ENCODE measurements at places on chromosomes 6 and 20.

DNA sequence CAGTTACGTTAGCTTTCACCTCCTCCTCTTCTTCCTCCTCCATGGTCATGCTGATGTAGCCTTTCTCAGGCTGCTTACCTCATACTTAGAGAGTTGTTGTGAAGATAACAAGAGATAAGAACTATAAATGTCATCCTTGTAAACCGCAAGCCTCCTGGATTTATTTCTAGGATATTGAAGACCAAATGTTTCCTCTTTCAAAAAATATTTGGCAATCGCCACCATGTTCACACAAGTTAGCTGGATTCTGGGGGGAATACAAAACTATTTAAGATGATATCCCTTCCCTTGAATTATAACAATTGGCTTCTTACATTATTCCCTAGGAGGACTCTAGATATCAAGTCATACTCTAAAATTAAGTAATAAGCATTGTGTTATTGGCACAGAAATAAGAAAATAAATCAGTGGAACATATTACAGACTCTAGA is 99.8 kb upstream of the PLEKHG1 start:
- no peak for DNase-seq

GRCh38 chr6:165266621-165267020 is 42.8 kb downstream of the C6orf118 start:
- DNase-seq, result no peak

- DNase-seq, result no peak
Measured at GRCh38 chr6:12258191-12258590, 32.0 kb upstream of the EDN1 start.

DNA sequence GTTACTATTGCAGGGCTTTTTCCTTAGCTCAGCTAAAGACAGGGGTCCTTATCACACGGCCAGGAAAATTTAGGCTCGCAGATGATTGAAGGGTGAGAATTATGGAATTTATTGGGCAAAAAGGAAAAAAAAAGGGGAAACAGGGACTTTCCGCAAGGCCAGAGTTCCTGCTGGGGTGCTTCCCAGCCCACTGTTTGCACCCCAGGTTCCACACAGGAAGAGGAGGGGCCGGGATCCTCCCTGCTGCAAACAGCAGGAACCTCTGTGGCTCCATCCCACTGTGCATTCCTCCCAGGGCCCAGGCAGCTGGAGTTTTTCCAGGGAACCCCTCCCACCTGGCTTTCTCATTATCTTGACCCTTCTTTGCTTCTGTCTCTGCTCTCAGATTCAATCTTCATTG is 35.9 kb upstream of the IL20RA start:
- no peak for DNase-seq

- no peak for DNase-seq
Measured at GRCh38 chr20:24465730-24466129, 3.7 kb upstream of the SYNDIG1 start.

DNA sequence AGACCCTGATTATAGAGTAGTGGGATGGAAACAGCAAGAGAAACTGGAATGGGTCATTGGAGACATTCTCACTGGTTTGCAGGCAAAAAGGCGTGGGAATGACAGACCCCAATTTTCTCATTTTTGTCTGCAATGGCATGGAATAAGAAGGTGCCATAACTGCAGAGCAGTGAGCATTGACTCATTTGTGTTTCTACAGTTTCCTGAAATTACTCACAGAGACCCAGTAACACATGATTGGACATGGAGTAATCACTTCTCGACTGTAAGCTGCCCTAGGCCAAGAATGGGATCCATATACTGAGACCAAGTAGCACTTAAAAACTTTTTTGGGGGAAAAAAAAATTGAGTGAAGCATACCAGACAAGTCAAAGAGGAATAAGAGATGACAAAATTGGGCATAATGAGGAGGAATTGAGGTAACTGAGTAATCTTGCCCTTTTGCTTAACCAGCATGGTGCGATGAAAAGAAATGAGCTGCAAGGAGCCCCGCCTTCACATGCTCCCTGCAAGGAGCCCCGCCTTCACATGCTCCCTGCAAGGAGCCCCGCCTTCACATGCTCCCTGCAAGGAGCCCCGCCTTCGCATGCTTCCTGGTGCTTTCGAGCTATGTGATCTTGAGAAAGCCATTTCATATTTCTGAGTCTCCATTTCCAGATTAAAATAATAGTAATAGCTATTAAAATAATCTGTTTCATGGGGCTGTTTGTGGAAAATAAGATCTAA is 44.1 kb downstream of the NHSL1 start:
- DNase-seq, result peak; percentile 28

GRCh38 chr6:14031516-14031915 is 86.1 kb upstream of the CD83 start:
- no peak for DNase-seq

- DNase-seq, result no peak
Measured at GRCh38 chr6:46655803-46656202, 3.0 kb downstream of the SLC25A27 start.

DNA sequence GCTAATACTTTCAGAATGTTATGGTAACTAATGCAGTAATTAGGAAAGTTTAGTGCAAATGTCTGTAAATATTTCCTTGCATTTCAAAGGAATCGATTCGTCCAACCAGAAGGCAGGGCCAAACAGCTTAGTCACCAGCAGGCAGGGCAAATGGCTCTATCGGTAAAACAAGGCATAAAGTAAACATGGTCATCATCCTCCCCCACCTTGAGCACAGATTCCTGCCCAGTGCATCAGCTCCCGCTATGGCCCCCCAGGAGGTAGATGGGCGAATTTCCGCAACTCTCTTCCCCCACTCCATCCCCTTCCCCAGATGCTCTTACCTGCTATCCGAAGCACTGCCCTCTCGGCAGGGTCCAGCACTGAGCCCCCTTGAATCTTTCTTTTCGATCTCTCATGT is 103.8 kb upstream of the BEND6 start:
- DNase-seq, result no peak

- DNase-seq, result no peak
Measured at GRCh38 chr6:35427851-35428321, 24.3 kb upstream of the FANCE start.

- no peak for DNase-seq
Measured at GRCh38 chr20:1121429-1121828, 3.0 kb downstream of the PSMF1 start.

DNA sequence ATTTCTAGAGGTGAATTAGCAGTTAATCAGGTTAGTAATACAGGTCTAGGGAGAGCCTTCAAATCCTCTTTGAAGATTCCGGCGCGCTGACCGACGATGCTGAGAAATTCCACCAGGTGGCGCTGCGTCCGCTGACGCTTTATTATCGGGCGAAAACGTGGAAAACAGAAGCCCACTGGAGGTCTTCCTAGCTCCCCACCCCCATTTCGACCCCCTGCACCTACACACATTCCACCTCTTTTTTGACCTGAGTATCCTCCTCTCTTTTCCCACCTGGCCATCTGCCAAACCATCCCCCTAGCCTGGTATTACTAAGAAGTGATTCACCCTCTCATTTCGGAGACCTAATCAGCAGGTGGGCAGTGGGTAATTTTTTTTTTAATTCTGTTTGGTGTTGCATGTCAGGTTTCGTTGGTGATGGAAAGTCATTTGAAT is 65.4 kb upstream of the RIN2 start:
- DNase-seq, result peak; percentile 3

- peak; percentile 13 for DNase-seq
Measured at GRCh38 chr6:29589423-29590048, 4.6 kb downstream of the OR2H2 start.

GRCh38 chr6:135505648-135506047 is 8.1 kb upstream of the AHI1 start:
- no peak for DNase-seq

- DNase-seq, result no peak
Measured at GRCh38 chr6:47485083-47485482, 7.5 kb downstream of the CD2AP start.

DNA sequence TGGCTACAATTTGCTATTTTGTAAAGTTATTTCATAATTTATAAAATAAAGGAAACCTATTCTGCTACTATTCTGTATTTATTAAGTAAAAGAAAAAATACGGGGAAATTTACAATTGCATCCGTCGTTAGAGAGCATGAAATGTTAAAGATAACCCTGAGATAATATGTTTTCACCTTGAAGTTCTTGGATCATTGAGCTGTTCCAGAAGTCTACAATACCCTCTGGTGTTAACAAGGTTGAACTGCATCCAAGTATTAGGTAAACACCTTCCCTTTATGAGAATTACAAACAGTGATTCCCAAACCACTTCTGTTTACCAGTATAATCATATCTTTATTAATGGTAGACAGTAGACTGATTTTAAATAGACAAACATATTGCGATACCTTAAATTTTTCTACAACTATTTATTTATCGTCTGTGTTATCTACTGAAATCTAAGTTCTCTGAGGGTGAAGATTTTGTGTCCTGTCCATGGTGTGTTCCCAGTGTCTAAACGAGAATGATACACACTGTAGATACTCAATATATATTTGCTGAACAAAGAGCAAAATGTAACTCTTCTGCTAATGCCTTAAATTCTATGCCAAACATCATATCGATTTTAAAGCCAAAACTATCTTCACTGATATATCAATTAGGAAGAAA is 28.2 kb downstream of the TBC1D32 start:
- DNase-seq, result no peak

DNA sequence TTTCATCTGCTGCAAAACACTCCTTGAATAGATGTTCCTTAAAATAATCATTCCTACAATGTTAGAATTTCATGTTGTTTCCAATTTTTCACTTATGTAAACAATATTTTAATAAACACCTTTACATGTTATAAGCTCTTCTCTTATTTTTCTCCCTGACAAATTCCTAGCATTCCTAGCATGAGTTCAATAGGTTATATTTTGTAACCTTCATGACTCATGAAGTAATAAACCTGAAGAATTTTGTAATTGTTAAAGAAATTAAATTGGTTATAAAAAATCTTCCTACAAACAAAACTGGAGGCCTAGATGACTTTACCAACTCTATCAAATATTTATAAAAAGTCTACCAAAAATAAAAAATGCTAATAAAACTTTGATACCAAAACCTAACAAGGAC is 66.3 kb downstream of the NT5E start:
- no peak for DNase-seq

- no peak for DNase-seq
Measured at GRCh38 chr6:132235596-132236280, 165.5 kb downstream of the MOXD1 start.

- no peak for DNase-seq
Measured at GRCh38 chr6:126040826-126041225, 54.5 kb downstream of the TRMT11 start.

DNA sequence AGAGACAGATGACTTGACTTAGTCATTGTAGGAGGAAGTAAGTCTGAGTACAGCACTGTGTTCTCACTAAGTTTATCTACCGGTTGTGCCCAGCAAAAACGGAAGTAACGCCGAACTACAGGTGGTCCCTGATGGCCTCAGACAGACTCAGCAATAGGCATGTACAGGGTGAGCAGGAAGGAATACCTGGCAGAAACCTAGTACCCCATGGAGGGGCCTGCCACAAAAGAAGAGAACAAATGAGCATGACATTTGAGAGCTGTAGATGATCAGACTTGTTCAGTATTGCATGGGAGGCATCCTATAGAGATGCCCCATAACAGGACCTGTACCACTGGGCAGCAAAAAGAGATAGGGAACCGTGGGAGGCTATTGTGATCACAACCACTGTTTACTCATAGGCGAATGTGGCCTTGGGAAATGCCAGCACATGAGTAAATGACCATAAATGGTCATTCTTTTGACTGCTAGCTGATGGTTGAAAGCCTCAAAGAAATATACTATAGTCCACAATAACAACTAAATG is 106.4 kb upstream of the TAB2 start:
- DNase-seq, result no peak

- no peak for DNase-seq
Measured at GRCh38 chr6:147126618-147127022, 77.6 kb upstream of the STXBP5 start.

- no peak for DNase-seq
Measured at GRCh38 chr6:108762394-108762793, 85.8 kb upstream of the ARMC2 start.

DNA sequence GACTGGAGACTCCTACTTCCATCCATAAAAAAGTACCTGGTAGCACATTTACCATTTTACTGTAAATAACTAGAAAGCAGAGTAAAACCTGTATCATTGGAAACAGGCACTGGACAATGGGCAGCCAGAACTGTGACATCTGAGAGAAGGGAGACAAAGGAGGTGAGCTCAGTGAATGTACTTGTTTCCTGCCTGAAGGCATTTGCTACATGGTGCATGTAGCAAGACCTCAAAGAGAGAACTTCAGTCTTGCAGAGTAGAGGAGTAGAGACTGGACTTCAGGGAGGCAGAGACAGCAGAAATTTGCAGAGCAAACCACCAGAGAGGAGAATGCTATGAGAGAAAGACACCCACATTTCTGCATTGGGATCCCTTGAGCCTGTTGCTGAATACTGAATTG is 171.0 kb upstream of the CCN2 start:
- DNase-seq, result no peak

- no peak for DNase-seq
Measured at GRCh38 chr6:116016846-116017545, 43.7 kb downstream of the FRK start.

DNA sequence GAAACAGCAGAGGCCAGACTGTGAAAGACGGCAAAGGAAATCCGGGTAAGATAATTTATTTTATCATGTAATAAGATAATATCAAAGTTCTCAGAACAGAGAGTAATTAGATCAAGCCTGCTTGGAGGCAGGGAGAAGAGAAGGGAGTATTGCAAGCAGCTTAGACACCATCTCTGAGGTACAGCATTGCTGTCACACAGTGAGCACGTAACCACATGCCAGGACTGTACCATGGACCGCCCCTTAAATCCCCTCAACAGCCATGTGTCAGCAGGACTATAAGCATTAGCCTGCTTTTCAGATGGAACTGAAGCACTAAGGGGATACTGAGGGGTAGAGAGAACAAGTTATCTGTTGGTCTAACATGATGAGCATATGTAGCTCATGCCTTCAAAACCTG is 141.5 kb downstream of the C6orf118 start:
- DNase-seq, result no peak

DNA sequence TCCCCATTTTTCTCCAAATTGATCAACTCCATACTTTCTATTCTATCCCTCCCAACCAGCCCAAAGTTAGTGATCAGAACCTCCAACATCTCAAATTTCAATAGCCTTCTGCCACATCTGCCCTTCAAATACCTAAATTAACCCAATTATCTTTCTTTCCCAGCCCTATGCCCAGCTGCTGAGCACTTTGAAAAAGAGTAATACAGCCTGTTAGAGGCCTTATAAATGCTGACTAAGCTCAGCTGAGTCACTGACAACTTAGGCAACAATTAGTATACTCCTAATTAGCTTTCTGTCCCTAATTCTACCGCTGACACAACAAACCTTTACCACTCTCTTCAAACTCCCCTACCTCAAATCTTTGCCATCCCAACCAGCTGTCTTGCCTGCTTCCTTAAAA is 23.5 kb downstream of the RUNX2 start:
- DNase-seq, result no peak
